ENCODE measurements at places on chromosomes 13 and 19.
A peak's percentile ranks its signal among the peaks of the same experiment; 100 is the strongest.

- peak; percentile 99 for DNase-seq
Measured at GRCh38 chr19:18007917-18008673, at the start of gene ARRDC2. ARRDC2 (plus strand) TSS chr19:18008170; CDS start chr19:18008311, 141 bp downstream.

- DNase-seq, result no peak
Measured at GRCh38 chr13:33193428-33193974, 92.1 kb downstream of the STARD13 start.

GRCh38 chr13:100887729-100888151 lies 213.1 kb upstream of the TMTC4 start:
- DNase-seq, result peak; percentile 71

DNA sequence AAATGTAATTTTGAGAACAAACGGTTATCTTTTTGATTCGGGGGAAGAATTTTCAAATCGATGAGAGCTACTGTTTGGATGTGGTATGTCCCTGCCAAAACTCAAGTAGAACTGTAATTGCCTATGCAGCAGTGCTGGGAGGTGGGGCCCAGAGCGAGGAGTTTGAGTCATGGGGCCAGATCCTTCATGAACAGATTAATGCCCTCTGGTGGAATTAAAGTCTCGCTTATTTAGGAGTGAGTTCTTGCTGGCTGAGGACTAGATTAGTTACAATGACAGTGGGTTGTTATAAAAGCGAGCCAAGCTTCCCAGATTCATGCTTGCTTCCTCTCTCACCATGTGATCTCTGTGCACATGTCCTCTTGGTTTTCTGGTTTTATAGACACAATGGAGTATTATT lies 11.8 kb upstream of the PRR20A start:
- DNase-seq, result no peak

DNA sequence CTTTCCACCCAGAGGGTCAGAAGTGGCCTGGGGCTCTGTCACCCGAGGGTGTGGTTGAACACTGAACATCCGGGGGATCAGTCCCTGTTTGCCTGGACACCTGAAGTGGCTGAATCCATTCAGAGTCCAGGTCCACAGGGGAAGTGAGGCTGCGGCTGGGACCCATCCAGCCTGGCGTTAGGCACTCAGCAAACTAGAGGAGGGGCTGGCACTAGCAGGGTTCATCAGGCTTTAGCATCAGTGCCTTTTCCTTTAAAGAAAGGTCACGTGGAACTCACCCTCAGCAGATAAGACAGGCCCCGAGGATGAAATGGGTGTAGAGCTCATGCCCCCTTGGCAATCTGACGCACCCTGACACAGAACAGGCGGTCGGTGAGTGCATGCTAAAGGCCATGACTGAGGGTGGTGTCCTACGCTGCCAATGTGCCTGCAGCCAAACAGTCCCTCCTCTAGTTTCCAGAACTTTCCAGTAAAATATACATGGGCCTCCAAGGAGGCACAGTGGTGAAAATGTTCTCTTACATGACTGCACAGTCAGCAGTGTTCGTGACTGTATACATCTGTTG lies 72.4 kb upstream of the ARHGEF7 start:
- no peak for DNase-seq

DNA sequence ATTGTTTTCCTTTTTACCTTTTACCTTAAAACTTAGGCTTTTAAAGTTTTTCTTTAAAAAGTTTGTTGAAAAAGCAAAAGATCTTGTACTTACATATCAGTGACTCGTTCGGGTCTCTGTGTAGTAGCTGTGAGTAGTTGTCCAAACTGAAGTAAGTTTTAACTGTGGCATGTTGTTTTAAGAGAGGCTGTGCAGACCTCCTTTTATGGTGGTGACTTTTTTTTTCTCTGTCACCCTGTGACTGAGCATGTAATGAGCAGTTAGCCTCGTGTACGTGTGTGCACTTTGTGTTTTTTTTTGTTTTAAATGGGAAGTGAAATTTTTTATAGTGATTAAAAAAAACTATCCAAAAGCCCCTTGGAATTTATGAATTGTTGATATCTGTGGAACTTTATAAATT lies at the start of gene GPR183:
TSS of gene GPR183 (minus strand) at position 153 of the 400 bp plus-strand sequence. CDS start 11,254 bp downstream, outside the sequence.
- DNase-seq, result peak; percentile 61

- no peak for DNase-seq
Measured at GRCh38 chr13:106565127-106565775, 2.7 kb downstream of the ARGLU1 start.

DNA sequence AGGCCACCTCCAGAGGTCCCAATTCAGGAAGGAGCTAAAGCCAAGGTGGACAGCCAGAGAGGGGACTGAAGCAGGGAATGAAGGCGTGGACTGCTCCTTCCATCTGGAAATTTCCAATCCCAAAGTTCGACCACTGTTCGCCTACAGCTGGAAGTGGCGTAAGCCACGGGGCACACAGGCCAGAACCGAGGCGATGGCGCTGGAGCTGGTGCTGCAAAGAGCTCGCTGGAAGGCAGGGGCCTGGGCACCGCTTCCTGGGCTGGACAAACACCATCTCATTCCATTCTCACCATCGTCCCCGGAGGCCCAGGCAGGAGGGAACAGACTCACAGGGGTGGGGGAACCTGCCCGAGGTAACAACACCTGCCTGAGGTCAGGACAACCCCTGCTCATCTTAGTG lies 4.2 kb downstream of the MAP2K2 start:
- no peak for DNase-seq

GRCh38 chr19:1045247-1045603 lies 5.3 kb downstream of the ABCA7 start:
- DNase-seq, result peak; percentile 62

DNA sequence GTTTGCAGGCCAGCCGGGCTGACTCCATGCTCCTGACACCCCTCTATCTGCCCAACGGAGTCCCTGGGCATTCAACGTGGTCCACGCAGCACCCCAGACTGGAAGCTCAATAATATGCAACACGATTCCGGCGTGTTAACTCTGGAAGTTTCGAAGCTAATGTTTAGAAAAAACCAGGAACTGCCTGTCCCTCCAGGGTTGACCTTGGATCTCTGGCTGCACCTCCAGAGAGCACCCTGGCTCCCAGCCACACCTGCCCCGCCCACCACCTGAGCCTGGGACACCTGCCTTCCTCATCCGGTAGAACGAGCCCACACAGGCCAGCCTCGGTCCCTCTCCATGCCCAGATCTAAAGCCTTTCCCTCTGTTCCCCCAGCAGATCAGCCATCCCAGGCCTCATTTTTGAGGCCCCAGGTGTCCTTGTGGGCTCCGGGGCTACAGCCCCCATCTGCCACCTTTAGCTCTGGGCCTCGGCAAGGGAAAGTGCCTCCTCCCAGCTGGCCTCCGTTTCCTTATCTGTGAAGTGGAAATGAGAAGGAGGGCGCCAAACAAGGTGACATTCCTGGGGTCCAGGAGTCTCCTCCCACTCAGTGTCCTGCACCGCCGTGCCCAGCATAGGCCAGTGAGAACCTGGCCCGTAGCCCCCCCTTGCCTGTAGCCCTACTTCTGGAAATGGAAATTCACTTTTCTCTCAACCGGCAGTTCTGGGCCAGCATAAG lies 38.7 kb downstream of the KLF2 start:
- no peak for DNase-seq

DNA sequence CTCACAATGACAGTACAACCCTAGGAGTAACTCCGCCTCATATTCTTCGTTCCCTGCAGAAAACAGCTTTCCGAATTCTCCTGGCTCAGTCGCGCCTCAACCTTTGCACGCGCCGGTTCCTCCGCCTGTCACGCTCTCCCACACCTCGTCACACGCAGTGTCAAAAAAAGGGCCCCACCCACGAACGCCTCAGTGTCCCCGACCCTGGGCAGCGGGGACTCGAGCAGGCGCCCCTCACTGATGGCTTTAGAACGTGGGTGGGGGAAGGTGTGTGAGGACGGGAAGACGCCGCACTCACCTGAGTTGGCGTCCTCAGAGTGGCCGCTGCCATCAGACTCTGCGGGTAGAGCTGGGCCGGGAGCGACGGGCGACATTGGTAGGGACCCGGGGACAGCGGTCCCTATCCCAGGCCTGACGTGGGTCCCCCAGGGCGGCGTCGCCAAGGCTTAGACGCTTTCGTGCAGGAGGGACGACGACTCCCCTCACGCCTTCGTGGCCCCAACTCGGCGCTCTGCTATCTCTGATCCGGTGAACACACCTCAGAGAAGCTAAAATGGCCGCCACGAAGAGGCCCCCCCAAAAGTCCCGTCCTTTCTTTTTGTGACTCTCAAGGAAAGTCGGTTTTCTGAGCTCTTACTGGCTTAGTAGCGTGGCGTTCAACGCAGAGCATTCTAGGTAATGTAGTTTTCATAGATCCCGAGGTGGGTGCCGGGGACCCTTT lies at the start of gene ZNF154:
TSS of gene ZNF154 (minus strand) at position 564 of the 721 bp plus-strand sequence. CDS start at position 331, 233 bp downstream.
- peak; percentile 92 for DNase-seq

DNA sequence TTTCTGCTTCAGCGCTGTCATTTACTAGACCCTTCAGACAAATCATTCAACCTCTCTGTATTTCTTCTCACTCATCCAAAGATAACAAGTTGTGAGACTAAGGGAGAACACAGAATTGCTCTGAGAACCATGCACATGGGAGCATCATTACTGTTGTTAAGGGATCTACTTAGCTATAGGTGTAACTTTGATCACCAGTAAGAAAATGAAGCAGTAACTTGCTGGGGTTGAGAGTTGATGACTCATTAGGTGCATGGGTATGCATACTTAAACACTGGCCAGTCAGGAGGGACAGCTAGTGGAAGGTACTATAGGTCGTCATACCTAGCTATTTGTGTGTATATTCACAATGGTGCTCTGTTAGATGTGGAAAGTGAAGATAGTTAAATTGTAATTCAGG lies 61.5 kb downstream of the B3GLCT start:
- no peak for DNase-seq

GRCh38 chr13:53622456-53622855 lies 593.8 kb downstream of the OLFM4 start:
- no peak for DNase-seq

GRCh38 chr19:14059652-14060155 lies 2.2 kb downstream of the PALM3 start:
- DNase-seq, result no peak

- DNase-seq, result no peak
Measured at GRCh38 chr13:85313761-85314503, 485.3 kb downstream of the SLITRK6 start.

GRCh38 chr19:15297416-15298224 lies 34.7 kb downstream of the BRD4 start:
- DNase-seq, result no peak

DNA sequence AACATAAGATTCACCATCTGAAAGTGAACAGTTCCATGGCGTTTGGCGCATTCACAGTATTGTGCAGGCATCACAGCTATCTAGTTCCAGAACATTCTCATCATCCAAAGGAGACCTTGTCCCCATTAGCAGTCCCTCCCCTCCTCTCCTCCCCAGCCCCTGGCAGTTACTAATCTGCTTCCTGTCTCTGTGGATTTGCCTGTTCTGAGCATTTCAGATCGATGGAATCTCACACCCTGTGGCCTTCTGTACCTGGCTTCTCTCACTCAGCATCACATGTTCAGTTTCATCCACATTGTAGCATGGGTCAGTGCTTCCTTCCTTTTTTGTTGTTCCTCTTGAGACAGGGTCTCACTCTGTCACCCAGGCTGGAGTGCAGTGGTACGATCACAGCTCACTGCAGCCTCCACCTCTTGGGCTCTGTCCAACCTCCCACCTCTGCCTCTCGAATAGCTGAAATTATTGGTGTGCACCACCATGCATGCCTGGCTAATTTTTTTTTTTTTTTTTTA lies 34.6 kb downstream of the CRTC1 start:
- no peak for DNase-seq

DNA sequence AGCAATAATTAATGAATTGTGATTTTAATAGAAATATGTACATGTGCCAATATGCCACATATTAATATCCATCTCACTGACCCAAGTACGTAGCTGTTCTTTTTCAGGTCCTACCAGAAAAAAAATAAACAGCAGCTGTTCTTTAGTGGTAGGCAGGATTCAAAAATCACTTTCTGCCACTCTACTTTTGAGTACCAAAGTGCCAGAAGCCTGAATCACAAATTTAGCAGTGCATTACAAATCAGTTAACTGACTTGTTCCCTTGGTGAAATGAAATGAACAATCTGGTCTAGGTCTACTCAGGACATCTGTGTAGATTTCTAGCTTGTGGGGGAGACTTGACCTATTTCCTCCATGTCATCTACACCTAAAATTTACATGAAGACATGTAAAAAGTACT lies 775.5 kb upstream of the GPC6 start:
- DNase-seq, result no peak

GRCh38 chr13:101576977-101577376 lies 124.5 kb downstream of the ITGBL1 start:
- no peak for DNase-seq

- no peak for DNase-seq
Measured at GRCh38 chr19:43643326-43643725, 3.7 kb upstream of the CADM4 start.

DNA sequence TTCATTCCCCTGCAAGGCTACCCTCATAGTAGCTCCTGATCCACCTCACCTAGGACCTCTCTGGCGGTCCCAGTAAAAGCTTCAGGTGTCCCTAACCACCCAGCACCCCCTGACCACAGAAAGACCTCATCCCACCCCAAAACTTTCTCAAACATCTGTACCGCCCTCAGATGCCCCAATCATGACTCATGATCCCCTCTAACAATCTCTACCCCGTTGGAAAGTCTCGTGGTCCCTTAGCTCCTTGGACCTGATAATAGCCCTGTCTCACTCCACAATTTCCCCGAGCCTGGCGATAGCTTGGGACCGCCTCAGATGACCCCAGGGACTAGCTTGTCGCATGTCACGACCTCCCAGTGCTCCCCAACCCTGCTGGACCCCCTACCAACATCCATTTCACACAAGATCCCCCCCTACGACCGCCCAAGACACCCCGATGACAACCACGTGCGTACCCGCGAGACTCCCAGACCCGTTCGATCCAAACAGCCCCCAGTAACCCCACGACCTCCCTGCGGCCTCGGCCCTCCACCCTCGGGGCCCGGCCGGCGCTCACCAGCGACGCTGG lies 450 bp downstream of the NDUFA11 start:
- DNase-seq, result peak; percentile 68

DNA sequence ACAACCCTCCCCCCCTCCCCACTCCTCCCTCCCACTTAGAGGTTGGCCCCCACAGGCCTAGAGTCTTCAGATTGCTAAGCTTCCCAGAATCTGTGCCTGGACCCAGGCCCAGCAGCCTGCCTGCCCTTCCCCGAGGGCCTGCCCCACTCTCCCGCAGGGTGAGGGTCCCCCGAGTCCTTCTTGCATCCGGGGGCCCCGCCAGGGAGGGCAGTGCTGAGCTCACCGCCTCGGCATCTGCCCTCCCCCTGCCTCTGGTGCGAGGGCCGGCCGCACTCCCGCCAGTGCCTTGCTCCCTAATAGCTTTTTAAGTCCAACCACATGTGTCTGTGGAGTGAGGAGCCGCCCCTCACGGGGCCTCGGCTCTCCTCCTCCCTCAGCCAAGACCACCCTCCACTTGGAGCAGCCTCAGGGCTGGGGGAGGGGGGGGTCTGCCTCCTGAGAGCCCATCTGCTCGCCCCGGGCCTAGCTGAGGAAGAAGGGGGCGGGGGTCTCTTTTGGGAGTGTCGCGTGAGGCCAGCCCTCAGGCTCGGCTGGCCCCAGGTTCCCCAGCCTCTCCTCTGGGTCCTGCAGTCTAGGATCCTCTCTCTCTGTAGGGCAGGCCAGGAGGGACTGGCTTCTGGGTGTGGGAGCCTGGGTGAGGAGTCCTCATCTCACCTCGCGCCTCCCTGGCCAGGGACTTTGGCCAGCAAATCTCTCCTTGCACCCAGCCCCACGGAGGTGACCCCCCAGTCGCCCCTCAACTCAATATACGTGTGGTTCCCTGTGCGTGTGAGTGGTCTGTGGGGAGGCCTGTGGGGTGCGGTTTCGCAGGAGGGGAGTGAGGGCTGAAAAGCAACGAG lies 47.2 kb downstream of the LYL1 start:
- DNase-seq, result peak; percentile 92

GRCh38 chr19:41023193-41023592 lies 32.1 kb downstream of the CYP2B6 start:
- no peak for DNase-seq

- no peak for DNase-seq
Measured at GRCh38 chr13:46388846-46389245, 1.8 kb upstream of the RUBCNL start.
